Adrenal gland (tissue), 19 donors: ENCODE measurements at places on chromosomes 2 and 18. TPM values are rescaled to one million over a fixed set of nuclear protein-coding genes. Genes with fewer than 3 reads are reported as not detected.

Gene UNC80
- polyA plus RNA-seq, result 5.3 TPM

Gene PMAIP1
- 0.13 TPM for polyA plus RNA-seq

Gene EFR3B
- 18.5 TPM for polyA plus RNA-seq

Gene CCDC68
- 4.8 TPM for polyA plus RNA-seq

Gene TEX51
- not detected for polyA plus RNA-seq

Gene DYSF
- polyA plus RNA-seq, result 6.5 TPM

Gene NIFK
- 134 TPM for polyA plus RNA-seq

Gene ZSWIM2
- polyA plus RNA-seq, result not detected

Gene WNT6
- polyA plus RNA-seq, result 0.40 TPM

Gene EPAS1
- polyA plus RNA-seq, result 65.2 TPM

Gene NAT8
- 0.10 TPM for polyA plus RNA-seq

Gene FLACC1
- polyA plus RNA-seq, result 1.2 TPM

Gene SCN3A
- 1.1 TPM for polyA plus RNA-seq

Gene PFN4
- polyA plus RNA-seq, result 0.84 TPM

Gene INHA
- polyA plus RNA-seq, result 120 TPM

Gene PJVK
- polyA plus RNA-seq, result 3.2 TPM

Gene DSG3
- 0.08 TPM for polyA plus RNA-seq

Gene MATN3
- 0.16 TPM for polyA plus RNA-seq

Gene CRACDL
- polyA plus RNA-seq, result 0.88 TPM

Gene CDH2
- 166 TPM for polyA plus RNA-seq

Gene B4GALT6
- polyA plus RNA-seq, result 42.7 TPM

Gene FOXI3
- polyA plus RNA-seq, result not detected

Gene SERPINB4
- not detected for polyA plus RNA-seq

Gene PLCL1
- 3.1 TPM for polyA plus RNA-seq

Gene TUBA4B
- not detected for polyA plus RNA-seq

Gene SLC1A4
- polyA plus RNA-seq, result 15.3 TPM

Gene DPP10
- polyA plus RNA-seq, result 54.4 TPM

Gene CAPN13
- polyA plus RNA-seq, result not detected

Gene ALK
- 0.34 TPM for polyA plus RNA-seq

Gene RAD51AP2
- 0.16 TPM for polyA plus RNA-seq

Gene ACKR3
- polyA plus RNA-seq, result 1.2 TPM

Gene PECR
- polyA plus RNA-seq, result 5.3 TPM

Gene ACOXL
- 0.13 TPM for polyA plus RNA-seq

Gene LYG1
- polyA plus RNA-seq, result 10.8 TPM

Gene AGFG1
- polyA plus RNA-seq, result 108 TPM

Gene CRYBA2
- polyA plus RNA-seq, result 1.6 TPM

Gene WDSUB1
- 8.9 TPM for polyA plus RNA-seq

Gene RTN4
- polyA plus RNA-seq, result 694 TPM

Gene WNT10A
- polyA plus RNA-seq, result not detected

Gene ALPI
- not detected for polyA plus RNA-seq

Gene SKA1
- polyA plus RNA-seq, result 0.40 TPM

Gene RNU2-63P
- polyA plus RNA-seq, result not detected

Gene ANKRD62
- not detected for polyA plus RNA-seq

Gene TXNDC2
- not detected for polyA plus RNA-seq

Gene PTPRM
- 77.2 TPM for polyA plus RNA-seq

Gene SNRNP200
- 117 TPM for polyA plus RNA-seq

Gene ERICH2
- polyA plus RNA-seq, result 1.7 TPM

Gene PSD4
- 31.8 TPM for polyA plus RNA-seq

Gene CDH19
- polyA plus RNA-seq, result 6.3 TPM

Gene CLEC4F
- polyA plus RNA-seq, result 0.27 TPM

Gene BUB1
- 0.17 TPM for polyA plus RNA-seq

Gene SCTR
- 0.35 TPM for polyA plus RNA-seq

Gene OXER1
- 11.2 TPM for polyA plus RNA-seq

Gene ST3GAL5
- polyA plus RNA-seq, result 96.4 TPM

Gene SMYD1
- 0.08 TPM for polyA plus RNA-seq

Gene SERPINB3
- not detected for polyA plus RNA-seq

Gene GPR75
- polyA plus RNA-seq, result 2.7 TPM
